Transverse colon (tissue), 4 donors: ENCODE measurements at places on chromosomes 5 and 9. TPM values are rescaled to one million over a fixed set of nuclear protein-coding genes. Genes with fewer than 3 reads are reported as not detected.

Gene FEM1C
- 46.0 TPM for total RNA-seq

Gene ANKRD55
- not detected for total RNA-seq

Gene NAIF1
- 23.2 TPM for total RNA-seq

Gene FBXL7
- total RNA-seq, result 5.7 TPM

GRCh38 chr9:12826924-12827565, 52.2 kb downstream of the LURAP1L start:
- DNase-seq, result no peak

- DNase-seq, result peak; percentile 39
Observed at GRCh38 chr5:157516626-157517325, 56.8 kb downstream of the NIPAL4 start.

GRCh38 chr9:130478152-130478551, 33.4 kb downstream of the ASS1 start:
- no peak for DNase-seq

DNA sequence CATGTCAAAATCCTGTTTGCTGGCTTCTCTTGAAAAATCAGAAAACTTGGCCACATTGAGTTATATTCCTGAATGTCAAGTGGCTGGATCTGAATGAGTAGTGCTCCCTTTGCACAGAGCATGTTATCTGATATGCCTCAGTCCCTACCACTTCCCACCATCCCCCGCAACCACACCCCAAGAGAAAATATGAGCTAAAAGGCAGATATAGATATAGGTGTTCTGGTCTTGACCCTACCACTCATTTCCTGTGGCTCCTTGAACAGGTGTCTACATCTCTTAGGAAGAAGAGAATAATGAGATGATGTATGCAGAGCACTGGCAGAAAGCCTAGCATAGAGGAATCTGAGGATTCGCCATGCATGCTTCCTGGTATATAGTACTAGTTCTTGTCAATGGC, 6.6 kb upstream of the CYSTM1 start:
- no peak for DNase-seq

GRCh38 chr5:41940641-41941040, 15.6 kb downstream of the FBXO4 start:
- DNase-seq, result no peak

GRCh38 chr5:161058781-161059180, 206.8 kb upstream of the ATP10B start:
- no peak for DNase-seq

DNA sequence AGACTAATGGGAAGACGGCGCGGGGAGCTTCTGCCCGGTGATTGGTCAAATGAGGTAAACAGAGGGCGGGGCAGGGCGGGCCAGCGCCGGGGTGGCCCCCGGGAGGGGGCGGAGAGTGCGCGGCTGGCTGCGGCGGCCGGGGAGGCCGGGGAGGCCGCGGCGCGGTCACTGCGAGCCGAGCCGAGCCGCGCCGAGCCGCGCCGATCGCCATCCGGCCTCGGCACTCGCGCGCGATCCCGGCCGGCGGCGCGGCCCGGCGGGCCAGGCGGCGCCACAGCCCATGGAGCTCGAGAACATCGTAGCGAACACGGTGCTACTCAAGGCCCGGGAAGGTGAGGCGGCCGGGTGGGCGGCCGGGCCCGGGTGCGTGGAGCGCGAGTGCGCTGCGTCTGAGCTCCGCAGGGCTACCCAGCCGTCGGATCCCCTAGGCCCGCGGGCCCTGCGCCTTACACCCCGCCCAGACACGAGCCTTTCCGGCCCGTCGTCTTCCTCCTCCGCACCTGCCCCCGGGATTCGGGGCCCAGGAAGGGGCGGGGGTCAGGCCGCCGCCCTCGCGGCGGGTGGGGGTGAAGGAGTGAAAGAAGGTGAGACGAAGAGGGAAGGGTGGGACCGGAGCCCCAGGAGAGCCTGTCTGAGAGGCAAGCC, at the start of gene GRK6:
Gene GRK6, plus strand, starts transcription at position 111 of the 645 bp plus-strand sequence. Its CDS starts 170 bp downstream, at position 281.
- DNase-seq, result peak; percentile 78

DNA sequence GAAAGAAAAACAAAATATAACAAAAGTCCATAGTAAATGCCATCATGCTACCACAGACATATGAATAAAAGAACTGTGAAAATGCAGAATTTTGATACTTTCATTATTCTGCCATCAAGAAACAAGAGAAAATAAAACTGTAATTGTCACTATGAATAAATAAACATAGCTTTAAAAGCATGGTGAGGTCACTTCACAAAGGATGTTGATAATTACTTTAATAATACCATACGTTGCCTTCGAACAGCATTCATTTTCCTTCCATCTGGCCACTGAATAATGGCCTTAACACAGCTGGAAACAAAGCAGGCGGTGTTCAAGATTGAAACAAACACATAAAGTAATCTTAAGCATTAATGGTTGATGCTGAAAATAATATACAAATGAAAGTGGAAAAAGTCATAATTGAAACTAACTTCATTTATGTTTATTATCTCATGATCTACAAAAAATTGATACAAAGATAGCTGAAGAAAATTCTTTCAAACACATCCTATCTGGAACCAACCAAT, 102.0 kb downstream of the AGTPBP1 start:
- no peak for DNase-seq

DNA sequence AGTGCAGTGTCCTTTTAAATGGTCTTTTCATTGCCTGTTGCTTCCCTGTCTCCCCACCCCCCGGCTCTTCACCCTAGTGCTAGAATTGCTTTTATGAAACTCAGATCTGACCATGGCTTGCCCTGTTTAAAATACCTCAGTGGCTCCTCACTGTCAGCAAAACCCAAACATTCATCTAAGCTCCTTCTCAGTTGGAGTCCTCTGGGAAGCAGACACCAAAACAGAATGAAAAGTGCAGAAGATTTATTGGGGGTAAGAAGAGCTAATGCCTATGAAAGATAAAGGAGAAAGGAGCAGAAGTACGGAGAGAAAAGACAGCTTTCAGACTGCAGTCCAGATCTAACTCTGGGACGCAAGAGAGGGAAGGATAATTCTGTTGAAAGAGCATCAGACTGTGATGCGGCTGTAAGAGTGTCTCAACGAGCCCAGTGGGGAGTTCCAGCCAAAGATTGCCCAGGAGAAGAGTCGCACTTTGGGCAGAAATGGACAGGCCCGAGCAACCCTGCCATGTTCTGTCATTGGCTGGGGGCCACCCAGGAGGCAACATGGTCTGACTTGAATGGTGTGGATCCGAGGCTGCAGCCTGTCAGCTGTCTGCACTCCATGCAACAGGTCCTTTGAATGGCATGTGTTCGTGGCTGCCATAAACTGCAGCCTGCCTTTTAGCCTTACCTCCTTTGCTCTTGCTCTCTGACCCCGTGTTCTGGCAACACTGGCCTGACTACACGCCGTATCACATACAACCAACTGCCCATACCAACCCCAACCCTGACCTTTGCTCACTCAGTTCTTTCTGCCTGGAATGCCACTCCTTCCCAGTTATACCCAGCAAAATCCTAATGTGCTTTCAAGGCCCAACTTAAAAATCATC, 55.9 kb downstream of the IRF1 start:
- peak; percentile 59 for DNase-seq

DNA sequence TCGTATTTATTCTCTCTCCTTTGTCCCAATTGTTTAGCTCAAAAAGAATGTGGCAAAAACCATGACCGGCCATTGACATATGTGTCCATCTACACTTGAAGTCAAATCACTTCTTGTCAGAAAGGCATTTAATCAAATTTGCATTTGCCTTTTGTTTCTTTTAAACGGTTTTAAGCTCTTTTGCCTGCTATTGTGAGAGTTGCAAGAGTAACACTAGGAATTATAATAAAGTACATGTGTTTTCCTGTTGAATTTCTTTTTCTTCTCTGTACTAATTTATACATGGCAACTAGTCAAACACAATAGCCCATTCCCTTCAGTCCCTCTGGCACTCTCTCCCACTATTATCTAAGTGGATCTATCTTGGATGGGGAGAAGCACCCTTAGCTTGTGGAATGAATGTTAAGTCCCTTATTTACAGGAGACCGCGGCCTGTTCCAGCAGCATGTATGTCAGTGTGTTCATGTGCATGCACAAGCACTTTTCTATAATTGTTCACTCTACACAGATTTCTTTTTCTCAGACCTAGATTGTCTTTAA, 3.2 kb downstream of the ADAMTSL1 start:
- no peak for DNase-seq

DNA sequence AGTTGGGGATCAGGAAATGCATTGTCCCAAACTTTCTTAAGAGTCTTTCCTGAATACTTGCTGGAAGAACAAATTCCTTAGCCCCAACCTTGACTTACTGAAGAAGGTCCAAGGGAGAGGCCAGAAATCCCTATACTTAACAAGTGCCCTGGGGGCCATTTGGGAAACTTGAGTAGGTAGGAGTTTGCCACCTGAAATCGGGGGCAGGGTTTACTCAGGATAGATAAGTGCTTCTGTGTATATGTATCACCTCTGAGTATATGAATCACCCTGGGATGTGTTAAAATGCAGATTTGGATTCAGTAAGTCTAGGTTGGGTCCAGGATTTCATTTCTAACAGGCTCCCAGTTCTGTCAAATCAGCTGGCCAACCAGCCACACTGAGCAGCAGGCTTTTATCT, 47.9 kb upstream of the MYO10 start:
- no peak for DNase-seq

DNA sequence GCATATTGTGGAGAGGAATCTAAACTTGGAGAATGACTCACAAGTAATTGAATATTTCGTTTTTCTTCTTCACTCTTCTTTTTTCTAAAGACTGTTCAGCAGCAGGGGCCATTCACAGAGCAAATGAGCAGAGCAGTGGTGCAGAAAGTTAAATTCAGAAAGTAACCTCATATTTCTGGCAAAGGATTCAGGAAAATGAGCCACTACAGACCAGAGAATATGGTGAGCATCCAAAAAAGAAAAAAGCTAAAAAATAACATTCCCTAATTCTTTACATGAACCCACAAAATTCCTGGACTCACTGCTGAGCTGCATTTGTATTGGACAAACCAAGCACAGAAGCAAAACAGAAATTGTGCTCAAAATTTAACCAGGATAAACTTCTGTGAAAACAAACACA, 1486.8 kb upstream of the C9orf72 start:
- DNase-seq, result no peak

GRCh38 chr9:105621001-105621400, 41.3 kb upstream of the TAL2 start:
- no peak for DNase-seq

- peak; percentile 47 for DNase-seq
Observed at GRCh38 chr9:128275198-128276007, at the start of gene GOLGA2. Gene GOLGA2 (minus strand): TSS chr9:128276007. CDS start chr9:128275976, 31 bp downstream.

DNA sequence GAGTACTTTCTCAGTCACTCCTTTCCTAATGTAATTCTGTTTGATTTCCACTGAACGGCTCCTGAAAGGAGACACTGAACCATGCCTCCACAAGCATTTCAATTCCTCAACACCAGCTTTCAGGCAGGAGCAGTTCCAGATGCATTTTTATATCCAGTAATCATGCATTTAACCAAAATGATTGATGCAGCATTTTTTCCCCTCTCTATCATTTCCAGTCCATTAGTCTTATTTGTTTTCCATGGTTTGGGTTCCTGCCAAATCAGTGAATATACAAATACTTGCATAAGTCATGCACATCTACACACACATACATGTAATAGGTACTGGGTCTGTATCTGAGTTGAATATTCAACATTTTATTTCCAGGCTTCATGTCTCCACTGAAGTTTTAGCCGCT, 122.7 kb downstream of the GRIA1 start:
- DNase-seq, result no peak

DNA sequence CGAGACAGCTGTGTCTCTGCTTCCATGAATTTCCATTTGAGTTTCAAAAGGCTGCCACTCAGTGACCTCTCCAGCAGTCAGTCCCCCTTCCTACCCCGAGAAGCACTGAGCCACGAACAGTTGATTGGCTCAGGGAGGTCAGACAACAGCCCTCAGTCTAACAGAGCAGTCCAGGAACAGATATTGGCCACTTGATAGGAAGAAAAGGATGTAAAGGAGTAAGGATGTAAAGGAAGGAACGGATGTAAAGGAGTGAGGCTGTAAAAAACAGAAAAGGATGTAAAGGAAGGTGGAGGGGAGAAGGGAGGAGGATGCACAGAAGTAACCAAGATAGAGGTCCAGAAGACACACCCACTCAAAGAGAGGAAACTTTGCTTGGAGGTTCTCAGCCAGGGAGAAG, 3.2 kb upstream of the NR4A3 start:
- no peak for DNase-seq

GRCh38 chr5:168291342-168291963, at the start of gene WWC1:
Gene WWC1 (plus strand): TSS chr5:168291645. CDS start chr5:168292153, 508 bp downstream.
- DNase-seq, result peak; percentile 91

DNA sequence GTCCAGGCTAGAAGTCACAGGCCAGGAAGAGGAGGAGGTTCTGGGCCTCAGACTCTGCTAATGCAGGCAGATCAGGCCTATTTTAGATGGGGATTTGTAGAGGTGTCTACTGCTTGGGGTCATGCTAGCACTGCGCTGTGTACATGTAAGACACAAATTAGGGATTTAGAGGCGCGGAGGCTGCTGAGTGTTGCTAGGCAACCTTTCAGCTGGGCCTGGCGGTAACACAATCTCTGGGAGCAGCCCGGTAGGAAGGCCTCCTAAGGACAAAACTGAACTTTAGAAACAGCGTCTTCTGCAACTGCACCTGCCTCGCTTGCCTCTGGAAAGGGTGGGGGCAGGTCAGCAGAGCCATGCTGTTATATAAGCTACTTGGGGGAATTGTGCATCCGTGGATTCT, 147.9 kb downstream of the MACROH2A1 start:
- no peak for DNase-seq

GRCh38 chr9:111952559-111952958, 55.9 kb downstream of the UGCG start:
- no peak for DNase-seq

- no peak for DNase-seq
Observed at GRCh38 chr5:174581479-174581878, 142.9 kb upstream of the MSX2 start.

GRCh38 chr5:164000241-164000640, 494.8 kb downstream of the MAT2B start:
- DNase-seq, result no peak

DNA sequence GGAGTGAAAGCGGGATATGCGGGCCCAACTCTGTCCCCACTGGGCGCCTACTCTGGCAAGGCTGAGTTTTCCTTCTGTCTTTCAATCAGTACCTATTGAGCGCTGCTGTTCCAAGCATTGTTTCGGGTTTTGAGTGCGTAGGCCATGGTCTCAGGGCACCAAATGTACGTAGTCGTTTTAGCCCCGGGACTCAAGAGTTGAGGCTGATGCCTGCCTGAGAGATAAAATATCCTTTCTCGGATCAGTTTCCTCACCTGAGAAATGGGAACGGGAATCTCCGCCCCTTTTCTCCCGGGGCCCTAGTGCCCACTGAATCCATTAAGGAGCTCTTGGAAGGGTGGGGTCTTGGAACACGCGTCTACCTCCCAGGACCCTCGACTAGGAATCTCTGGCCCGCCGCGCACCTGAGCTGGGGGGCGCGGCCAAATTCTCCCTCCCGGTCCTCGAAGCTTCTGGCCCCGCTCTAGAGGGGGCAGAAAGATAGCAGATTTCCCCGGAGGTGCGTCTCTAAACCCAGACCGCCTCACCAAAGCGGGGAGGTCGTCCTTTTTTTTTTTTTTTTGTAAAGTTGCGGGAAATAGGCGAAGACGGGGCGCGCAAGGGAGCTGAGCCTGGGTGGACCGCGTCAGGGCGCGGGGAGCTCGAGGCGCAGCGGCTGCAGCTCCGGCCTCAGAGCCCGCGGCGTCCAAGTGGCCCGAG, 494 bp upstream of the CXXC5 start:
- DNase-seq, result no peak

- DNase-seq, result no peak
Observed at GRCh38 chr5:172117977-172118701, 69.9 kb downstream of the STK10 start.
